SJCRH30 (cell line): ENCODE measurements at places on chromosomes 1 and 21. TPM values are rescaled to one million over a fixed set of nuclear protein-coding genes. Genes with fewer than 3 reads are reported as not detected.

The MAP3K21 gene
- total RNA-seq = not detected in 2 replicates

The CENPF gene
- total RNA-seq = 213 and 231 TPM in 2 replicates

The CXADR gene
- 1.7 and 2.1 TPM in 2 replicates for total RNA-seq

DNA sequence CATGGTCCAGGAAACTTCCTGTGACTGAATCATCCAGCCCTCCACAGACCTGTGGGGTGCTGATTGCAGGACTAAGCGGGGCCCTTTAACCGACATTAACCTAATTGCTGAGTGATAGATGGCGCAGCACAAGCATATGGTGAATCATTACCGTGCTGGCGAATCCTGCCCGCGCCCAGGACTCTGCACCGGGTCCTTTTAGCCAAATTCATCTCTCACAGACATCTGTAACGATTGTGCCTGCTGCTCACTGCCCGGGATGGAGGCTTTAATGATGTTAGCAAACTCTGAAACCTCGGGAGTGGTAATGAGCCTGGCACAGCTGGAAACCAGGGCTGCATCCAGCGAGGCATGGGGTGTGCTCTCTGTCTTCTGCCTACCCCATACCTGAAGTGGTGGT lies 147.3 kb upstream of the CD34 start:
- no peak overlapping the region for H3K4me3 ChIP-seq
- no peaks in the 10 kb centered on the region for H3K4me1 ChIP-seq
- no peak overlapping the region for H3K27ac ChIP-seq
- peaks cover 17% of the 10 kb centered on the region for H3K36me3 ChIP-seq
- no peak for DNase-seq

GRCh38 chr1:25672763-25673409 lies 56.3 kb downstream of the MAN1C1 start:
- H3K36me3 ChIP-seq = peaks cover 14% of the 10 kb centered on the region
- peaks cover 45% of the 10 kb centered on the region for H3K4me1 ChIP-seq
- no peaks in the 10 kb centered on the region for H3K27me3 ChIP-seq
- no peak for DNase-seq

- no peaks in the 10 kb centered on the region for H3K36me3 ChIP-seq
- H3K4me3 ChIP-seq = peak overlapping the region; percentile 53
- no peak for DNase-seq
- H3K27ac ChIP-seq = peak overlapping the region; percentile 81; the same call in 1 of the 2 replicates
- no peaks in the 10 kb centered on the region for H3K27me3 ChIP-seq
Measured at GRCh38 chr1:153791648-153792253, 16.5 kb downstream of the SLC27A3 start.

- H3K36me3 ChIP-seq = no peaks in the 10 kb centered on the region
- no peaks in the 10 kb centered on the region for H3K27me3 ChIP-seq
- peak overlapping the region; percentile 87 for H3K27ac ChIP-seq
- peaks cover 21% of the 10 kb centered on the region for H3K4me1 ChIP-seq
- peak overlapping the region; percentile 57 for H3K4me3 ChIP-seq
Measured at GRCh38 chr1:234963904-234964702, 164.5 kb downstream of the TOMM20 start.

- no peaks in the 10 kb centered on the region for H3K27me3 ChIP-seq
- no peak overlapping the region for H3K27ac ChIP-seq
- H3K4me1 ChIP-seq = no peaks in the 10 kb centered on the region
- no peaks in the 10 kb centered on the region for H3K36me3 ChIP-seq
- DNase-seq = no peak
Measured at GRCh38 chr1:79478160-79478559, 471.6 kb upstream of the ADGRL4 start.
